ENCODE measurements at places on chromosomes 13 and 19.
A peak's percentile ranks its signal among the peaks of the same experiment; 100 is the strongest.

DNA sequence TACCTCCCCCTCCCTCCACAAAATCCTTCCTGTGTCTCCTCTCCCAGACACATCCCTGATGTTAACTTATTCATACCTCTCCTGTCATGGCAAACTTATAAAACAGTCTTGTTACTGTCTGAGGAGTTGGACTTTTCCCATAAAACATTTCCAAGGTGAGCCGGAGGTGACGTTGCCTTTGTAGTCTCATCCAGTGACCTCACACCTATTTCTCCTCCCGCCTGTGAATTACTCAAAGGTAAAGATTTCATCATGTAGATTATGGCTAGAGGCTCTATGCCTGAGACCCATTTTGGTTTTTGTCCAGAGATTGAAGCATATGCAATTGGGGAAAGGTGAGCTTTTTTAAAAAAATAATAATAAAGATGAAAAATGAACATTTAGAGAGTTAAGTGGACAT, 529.0 kb downstream of the MYO16 start:
- H3K4me1 ChIP-seq, result peaks cover 82% of the 10 kb centered on the region
- H3K27ac ChIP-seq, result peak overlapping the region; percentile 96
- DNase-seq, result no peak
- no peaks in the 10 kb centered on the region for H3K27me3 ChIP-seq
- H3K4me3 ChIP-seq, result no peak overlapping the region
- H3K36me3 ChIP-seq, result no peaks in the 10 kb centered on the region

DNA sequence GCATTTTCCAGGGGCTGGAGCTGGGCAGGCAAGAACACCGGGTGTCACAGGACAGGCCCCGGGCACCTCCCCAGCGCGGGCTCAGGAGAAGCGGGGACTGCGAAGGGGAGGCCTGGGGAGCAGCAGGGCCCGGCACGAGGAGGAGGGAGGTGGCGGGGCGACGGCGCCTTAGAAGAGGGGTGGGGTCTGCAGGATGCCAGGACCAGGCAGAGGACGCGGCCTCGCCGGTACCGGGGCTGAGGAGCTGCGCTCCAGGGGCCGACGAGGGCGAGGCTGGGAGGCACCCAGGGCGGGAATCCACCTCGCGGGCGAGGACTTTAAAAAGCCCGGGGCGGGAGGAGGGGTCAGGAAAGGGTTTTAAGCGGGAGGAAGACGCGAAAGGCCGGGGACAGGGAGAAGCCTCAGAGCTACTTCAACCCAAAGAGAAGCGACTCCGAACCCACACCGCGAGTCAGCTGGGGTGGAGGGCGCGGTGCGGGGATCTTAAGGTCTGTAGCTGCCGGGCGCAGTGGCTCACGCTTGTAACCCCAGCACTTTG, 665 bp downstream of the ZNF347 start:
- DNase-seq, result peak; percentile 51
- no peaks in the 10 kb centered on the region for H3K27me3 ChIP-seq
- H3K27ac ChIP-seq, result no peak overlapping the region
- peaks cover 21% of the 10 kb centered on the region for H3K36me3 ChIP-seq

DNA sequence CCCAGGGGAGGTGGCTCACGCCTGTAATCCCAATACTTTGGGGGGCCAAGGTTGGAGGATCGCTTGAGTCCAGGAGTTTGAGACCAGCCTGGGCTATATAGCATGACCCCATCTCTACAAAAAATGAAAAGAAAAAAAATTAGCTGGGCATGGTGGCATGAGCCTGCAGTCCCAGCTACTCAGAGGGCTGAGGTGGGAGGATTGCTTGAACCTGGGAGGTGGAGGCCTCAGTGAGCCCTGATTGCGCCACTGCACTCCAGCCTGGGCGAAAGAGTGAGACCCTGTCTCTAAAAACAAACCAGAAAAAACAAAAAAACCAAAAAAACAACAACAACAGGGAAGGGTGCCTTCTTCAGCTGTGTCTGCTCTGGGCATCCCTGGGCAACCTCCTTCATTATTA, 499 bp upstream of the MYO1F start:
- H3K36me3 ChIP-seq, result no peaks in the 10 kb centered on the region
- H3K4me3 ChIP-seq, result no peak overlapping the region
- H3K4me1 ChIP-seq, result peaks cover 20% of the 10 kb centered on the region
- no peak for DNase-seq

- H3K27ac ChIP-seq, result no peak overlapping the region
- no peak overlapping the region for H3K4me3 ChIP-seq
- H3K27me3 ChIP-seq, result no peaks in the 10 kb centered on the region
- H3K4me1 ChIP-seq, result no peaks in the 10 kb centered on the region
Observed at GRCh38 chr19:39187552-39187943, 9.2 kb upstream of the NCCRP1 start.

DNA sequence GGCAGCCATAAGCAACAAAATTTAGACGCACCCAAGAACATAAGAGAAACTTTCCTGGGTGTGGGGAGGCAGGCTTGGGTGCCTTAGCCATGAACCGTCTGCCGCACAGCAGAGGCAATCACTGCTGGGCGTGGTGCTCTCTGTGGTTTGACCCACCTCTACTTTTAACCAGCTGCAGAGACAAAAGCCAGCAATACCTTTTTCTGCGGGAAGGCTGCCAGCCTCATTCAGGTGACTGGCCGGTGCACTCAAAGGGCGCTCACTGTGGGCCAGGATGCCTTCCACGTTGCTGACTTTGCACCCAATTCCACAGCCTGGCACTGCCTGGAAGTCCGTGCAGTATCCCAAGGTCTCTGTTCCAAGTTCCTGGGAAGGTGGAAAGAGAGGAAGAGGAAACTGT, 69.1 kb downstream of the ATP7B start:
- H3K27ac ChIP-seq, result no peak overlapping the region
- no peaks in the 10 kb centered on the region for H3K36me3 ChIP-seq
- H3K4me1 ChIP-seq, result peaks cover 9% of the 10 kb centered on the region

GRCh38 chr13:66673401-66673800, 556.7 kb downstream of the PCDH9 start:
- H3K27me3 ChIP-seq, result no peaks in the 10 kb centered on the region
- no peak for DNase-seq
- H3K36me3 ChIP-seq, result no peaks in the 10 kb centered on the region
- H3K27ac ChIP-seq, result no peak overlapping the region

DNA sequence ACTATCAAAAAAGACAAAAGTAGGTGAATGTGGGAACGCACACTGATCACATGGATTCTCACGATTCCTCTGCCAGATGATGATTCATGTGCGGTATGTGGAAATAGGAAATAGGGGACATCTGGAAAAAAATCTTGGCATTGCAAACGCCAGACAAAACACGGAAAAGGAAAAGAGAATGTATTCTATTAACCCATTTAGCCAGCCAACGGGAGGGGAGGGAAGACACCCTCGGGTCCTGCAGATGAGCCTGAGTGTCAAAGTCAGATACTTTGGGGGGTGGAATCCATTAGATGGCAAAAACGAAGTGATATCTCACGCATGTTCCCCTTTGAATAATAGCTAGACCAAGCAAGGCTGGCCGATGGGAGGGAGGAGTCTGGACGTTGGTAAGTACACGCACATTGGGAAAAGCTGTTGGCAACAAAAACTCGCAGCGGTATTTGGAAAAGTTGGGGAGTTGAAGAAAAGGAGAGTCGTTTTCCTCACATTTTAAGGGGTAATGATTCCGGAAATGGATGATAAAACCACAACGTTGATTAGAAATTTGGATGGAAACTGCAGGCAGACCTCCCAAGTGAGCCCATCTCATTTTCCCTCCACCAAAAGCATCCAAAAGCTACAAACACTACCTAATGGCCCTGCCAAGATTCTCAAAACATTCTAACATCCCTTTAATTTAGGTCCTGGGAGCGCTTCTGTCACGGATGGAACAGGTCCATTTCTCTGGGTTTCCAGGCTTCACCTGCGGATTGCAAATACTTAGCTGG, 73.6 kb downstream of the COL4A1 start:
- no peaks in the 10 kb centered on the region for H3K36me3 ChIP-seq
- no peak overlapping the region for H3K4me3 ChIP-seq
- no peaks in the 10 kb centered on the region for H3K27me3 ChIP-seq
- H3K27ac ChIP-seq, result no peak overlapping the region
- H3K4me1 ChIP-seq, result peaks cover 7% of the 10 kb centered on the region

DNA sequence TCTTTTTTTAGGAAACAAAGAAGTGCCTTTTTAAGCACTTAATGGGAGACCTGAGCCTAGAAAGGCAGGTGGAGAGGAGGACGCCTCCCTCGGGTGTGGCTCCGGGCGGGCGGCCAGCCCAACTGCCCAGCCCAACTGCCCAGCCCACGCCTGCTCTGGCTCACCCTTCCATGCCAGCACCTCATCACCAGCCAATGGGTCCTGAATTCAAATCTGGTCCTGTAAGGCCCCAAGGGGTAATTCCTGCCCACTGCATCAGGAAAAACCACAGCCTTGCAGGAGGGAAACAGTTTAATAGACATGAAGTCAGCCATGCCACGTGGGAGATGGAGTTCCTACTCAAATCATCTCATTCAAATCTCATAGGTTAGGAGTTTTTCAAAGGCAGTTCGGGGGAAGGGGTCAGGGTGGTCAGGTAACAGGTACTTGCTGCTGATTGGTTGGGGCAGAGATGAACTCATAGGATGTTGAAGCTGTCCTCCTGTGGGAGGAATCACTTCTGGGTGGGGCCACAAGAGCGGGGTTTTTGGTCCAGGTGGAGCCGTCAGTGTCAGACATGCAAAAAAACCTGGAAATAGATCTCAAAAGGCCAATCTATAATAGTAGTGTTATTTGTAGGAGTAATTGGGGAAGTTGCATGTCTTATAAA, 64.9 kb downstream of the HSPH1 start:
- H3K4me3 ChIP-seq, result no peak overlapping the region
- H3K27me3 ChIP-seq, result peaks cover 18% of the 10 kb centered on the region
- H3K4me1 ChIP-seq, result peaks cover 19% of the 10 kb centered on the region
- H3K27ac ChIP-seq, result no peak overlapping the region
- peak; percentile 30 for DNase-seq
- no peaks in the 10 kb centered on the region for H3K36me3 ChIP-seq

- H3K27me3 ChIP-seq, result no peaks in the 10 kb centered on the region
- no peak for DNase-seq
- no peak overlapping the region for H3K4me3 ChIP-seq
- H3K36me3 ChIP-seq, result no peaks in the 10 kb centered on the region
Observed at GRCh38 chr13:47111499-47111898, 214.6 kb upstream of the HTR2A start.

- no peaks in the 10 kb centered on the region for H3K36me3 ChIP-seq
- no peak overlapping the region for H3K27ac ChIP-seq
- DNase-seq, result peak; percentile 34
- no peaks in the 10 kb centered on the region for H3K4me1 ChIP-seq
Observed at GRCh38 chr13:27374650-27375049, 49.8 kb upstream of the GTF3A start.

GRCh38 chr13:106588367-106588766, 20.4 kb upstream of the ARGLU1 start:
- no peak for DNase-seq
- no peaks in the 10 kb centered on the region for H3K27me3 ChIP-seq
- no peaks in the 10 kb centered on the region for H3K36me3 ChIP-seq

DNA sequence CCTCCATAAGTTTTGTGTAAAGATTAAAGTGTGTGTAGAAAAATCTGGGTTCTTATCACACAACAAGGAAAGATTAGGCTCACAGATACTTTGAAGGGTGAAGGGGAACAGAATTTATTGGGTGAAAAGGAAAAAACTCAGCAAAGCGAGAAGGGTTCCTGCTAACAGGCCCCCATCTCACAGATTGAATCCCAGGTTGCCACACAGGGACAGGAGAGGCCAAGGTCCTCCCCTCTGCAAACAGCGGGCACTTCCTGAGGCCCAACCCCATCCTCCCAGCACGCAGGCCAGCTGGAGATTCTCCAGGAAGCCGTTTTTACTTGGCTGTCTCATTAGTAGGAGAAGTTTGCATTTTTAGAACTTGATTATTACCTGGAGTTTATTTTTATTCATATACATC, 15.2 kb upstream of the ERCC5 start:
- H3K4me1 ChIP-seq, result peaks cover 11% of the 10 kb centered on the region
- no peak overlapping the region for H3K27ac ChIP-seq
- no peaks in the 10 kb centered on the region for H3K36me3 ChIP-seq
- H3K4me3 ChIP-seq, result no peak overlapping the region

- no peak overlapping the region for H3K4me3 ChIP-seq
- no peaks in the 10 kb centered on the region for H3K36me3 ChIP-seq
- H3K27me3 ChIP-seq, result no peaks in the 10 kb centered on the region
- 0 out of 2 replicates have a peak, but pooled peaks cover 7% of the 10 kb centered on the region for H3K4me1 ChIP-seq
Observed at GRCh38 chr13:44620057-44620456, 43.9 kb upstream of the TSC22D1 start.

DNA sequence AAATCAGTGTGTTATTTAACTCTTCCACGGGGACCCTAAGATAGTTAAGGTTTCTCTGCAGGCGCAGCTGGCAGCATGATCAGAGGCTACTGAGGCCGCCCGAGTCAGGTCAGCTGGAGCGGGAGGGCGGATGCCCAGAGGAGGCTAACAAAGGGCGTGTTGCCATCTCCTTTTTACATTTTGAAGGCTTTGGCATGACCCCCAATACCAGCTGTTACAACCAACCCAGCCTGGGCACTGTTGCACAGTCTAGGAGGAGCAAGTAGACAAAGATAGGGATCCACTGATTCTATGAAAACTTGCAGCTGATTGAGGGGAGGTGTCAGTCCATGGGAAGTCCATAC, 15.7 kb downstream of the COL4A2 start:
- H3K27ac ChIP-seq, result no peak overlapping the region
- H3K4me3 ChIP-seq, result no peak overlapping the region
- no peaks in the 10 kb centered on the region for H3K36me3 ChIP-seq

- H3K27ac ChIP-seq, result peak overlapping the region; percentile 51
- DNase-seq, result no peak
- peaks cover 56% of the 10 kb centered on the region for H3K4me1 ChIP-seq
- H3K27me3 ChIP-seq, result no peaks in the 10 kb centered on the region
- peak overlapping the region; percentile 59 for H3K4me3 ChIP-seq
- no peaks in the 10 kb centered on the region for H3K36me3 ChIP-seq
Observed at GRCh38 chr19:12778905-12779161, 3.5 kb upstream of the HOOK2 start.

DNA sequence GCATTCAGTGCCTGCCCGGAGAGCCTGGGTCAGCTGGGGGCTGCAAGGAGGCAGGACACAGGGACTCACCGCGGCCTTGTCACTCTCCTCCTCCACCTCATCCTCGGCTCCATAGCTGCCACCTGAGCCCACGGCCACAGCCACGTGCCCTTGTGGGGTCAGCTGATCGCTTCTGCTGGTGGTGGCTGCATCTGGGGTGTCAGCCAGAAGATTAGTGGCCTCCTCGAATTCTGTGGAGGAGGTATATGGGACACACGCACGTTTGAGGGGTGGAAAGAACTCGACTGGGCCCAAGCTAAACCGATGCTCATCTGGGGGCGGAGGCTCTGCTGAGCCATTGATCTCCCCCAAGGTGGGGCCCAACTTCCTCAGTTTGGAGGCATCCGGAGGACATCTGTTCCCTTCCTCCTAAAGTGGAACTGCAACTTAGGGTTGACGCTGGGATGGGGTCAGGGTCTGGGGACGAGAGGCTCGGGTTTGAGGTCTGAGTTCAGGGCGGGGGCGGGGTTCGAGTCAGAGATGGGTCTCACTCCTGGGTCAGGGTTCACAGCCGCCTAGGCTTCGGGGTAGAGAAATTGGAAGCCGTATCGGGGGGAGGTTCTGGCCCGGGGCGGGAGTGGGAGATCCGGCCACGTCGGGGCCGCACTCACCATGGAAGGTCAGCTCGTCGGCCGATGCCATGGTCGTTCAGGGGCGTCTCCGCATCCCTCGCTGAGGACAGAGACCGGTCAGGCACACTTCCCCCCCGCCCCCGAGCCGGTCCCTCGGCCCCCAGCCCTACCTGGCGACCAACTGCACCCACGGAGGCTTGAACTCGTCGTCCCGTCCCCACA, 493 bp downstream of the YIPF2 start:
- no peaks in the 10 kb centered on the region for H3K27me3 ChIP-seq
- no peak for DNase-seq
- H3K27ac ChIP-seq, result no peak overlapping the region
- H3K36me3 ChIP-seq, result peaks cover 10% of the 10 kb centered on the region
- peak overlapping the region; percentile 84 for H3K4me3 ChIP-seq

GRCh38 chr13:99656844-99657381, 155.6 kb downstream of the TM9SF2 start:
- no peak overlapping the region for H3K27ac ChIP-seq
- H3K36me3 ChIP-seq, result no peaks in the 10 kb centered on the region
- no peak overlapping the region for H3K4me3 ChIP-seq
- no peaks in the 10 kb centered on the region for H3K4me1 ChIP-seq
- no peak for DNase-seq

Measured in PC-9 (cell line).